ENCODE measurements at places on chromosomes 6 and 20.

DNA sequence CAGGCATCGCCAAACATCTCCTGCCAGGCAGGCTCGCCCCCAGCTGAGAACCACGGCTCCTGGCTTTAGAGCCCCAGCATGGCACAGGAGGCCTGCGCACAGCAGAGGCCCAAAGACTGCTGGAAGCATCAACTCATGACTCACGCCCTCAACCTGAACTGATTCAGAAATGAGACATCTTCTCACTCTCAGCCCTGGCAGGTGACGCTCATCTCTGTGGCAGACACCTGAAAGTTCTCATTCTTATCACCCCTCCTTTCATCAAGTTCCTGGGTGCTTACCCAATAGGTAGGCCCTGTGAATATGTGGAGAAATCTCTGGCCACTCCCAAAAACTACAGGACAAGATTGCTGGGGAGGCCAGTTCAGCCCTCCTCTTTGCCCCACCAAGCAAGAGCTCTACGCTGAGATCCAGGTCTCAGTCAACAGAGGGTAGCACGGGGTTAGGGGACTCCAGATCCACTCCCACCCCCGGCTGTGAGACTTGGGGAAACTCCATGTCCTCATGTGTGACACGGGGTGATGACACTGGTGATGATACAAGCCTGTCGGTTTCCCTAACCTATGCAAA, 11.3 kb downstream of the NFATC2 start:
- peak; percentile 39 for DNase-seq

- peak; percentile 37 for DNase-seq
Measured at GRCh38 chr20:49446808-49447207, 35.7 kb downstream of the KCNB1 start.

DNA sequence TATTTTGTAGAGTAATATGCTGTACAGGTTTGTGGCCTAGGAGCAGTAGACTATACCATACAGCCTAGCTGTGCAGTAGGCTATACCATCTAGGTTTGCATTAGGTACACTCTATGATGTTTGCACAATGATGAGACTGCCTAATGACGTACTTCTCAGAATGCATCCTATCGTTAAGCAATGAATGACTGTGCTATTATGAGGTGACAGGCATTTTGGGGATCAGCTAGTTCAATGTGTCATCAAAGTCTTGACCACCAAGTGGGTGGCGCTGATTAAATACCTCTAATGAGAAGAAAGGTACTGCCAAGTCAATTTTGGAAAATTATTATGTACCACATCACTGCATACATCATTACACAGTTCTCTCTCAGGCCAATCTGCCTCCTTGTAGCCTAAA, 190.2 kb downstream of the BACH2 start:
- no peak for DNase-seq

- DNase-seq: peak; percentile 41
Measured at GRCh38 chr6:144528743-144529425, 243.7 kb downstream of the UTRN start.

DNA sequence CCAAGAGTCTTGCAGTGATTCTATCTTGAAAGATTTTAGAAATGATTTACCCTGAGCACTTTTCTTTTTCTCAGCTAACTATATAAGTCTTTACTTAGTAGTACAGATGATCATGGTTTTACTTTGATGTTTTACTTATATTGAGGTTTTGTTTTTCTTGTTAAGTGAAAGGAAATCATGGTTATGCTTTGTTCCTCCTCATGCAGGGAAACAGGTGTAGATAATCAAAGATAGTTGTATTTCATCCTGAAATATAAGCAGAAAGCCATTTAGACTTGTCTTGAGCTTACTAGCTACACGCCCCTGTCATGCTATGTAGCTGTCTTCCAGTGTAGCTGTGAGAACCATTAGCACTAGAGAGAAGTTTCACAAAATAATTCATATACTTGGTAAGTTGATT, 113.9 kb downstream of the HIVEP1 start:
- no peak for DNase-seq

DNA sequence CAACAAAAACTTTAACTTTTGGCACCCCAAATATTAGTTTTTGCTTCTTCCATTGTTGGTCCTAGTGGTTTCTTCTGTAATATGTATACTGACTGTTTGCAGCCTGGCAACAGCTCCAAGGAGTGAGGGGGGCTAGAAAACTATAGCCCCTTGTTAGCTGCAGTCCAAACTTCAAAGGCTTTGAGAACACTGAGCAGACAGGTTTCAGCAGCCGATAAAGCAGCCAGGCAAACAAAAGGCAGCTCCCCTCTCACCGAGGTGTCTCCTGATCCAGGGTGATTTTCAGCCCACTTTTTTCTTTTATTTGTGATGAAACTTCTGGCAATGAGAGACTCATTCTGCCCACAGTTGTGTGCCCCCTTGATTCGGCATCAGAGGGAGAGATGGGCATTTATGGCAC, 80.7 kb downstream of the OLIG3 start:
- DNase-seq: no peak

- DNase-seq: no peak
Measured at GRCh38 chr6:3669916-3670315, 81.6 kb downstream of the PXDC1 start.

DNA sequence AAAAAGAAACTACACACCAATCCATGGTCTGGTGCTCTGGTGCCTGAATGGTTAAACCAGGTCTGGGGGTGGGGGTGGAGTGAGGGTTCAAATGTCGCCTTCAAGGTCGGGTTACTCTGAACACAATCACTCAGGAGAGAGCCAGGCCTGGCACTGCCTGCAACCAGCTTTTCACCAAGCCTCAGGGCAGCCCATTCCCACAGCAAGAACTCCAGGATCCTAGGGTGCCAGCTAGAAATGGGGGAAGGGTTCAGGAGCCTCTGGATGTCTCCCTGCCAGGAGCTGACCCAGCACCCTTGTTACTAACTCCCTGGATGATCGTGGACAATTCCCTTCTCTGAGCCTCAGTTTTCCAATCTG, 6.7 kb downstream of the SDC4 start:
- DNase-seq: no peak

DNA sequence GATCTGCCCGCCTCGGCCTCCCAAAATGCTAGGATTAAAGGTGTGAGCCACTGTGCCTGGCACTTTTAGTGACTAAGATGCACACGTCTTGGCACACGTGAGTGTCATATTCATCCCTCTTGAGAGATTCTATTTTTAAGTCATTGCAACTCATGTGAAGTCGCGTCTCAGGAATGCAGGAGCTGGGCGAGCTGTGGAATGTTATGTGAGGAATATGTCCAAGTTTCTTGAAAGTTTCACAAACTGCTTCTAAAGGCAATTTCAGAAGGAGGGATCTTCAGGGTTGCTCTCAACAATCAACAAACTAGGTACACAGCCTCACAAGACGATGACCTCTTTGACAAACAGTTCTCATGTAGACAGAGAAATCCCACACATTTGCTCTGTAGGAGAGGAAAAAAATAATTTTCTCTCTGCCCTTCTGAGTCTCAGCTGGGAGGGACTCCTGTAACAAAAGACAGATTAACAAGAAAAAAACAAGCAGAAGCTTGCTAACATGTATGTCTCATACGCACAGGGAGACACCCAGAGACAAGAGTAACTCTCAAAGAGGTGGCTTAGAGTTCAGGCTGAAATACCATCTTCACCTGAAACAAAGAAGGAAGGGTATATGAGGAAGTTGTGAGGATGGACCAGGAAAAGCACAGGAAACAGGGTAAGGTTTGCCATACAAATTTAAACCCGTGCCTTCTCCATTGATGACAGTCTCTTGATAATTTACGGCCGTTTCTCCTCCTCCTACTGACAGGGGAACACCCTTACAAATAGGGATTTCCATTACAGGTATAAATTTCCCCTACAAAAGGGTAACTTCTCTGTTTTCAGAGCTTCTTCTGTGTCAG, 45.3 kb upstream of the FAM50B start:
- DNase-seq: peak; percentile 97

GRCh38 chr6:160523223-160523622, 140.9 kb downstream of the LPA start:
- DNase-seq: no peak

GRCh38 chr6:110558575-110558974, 82.2 kb upstream of the SLC22A16 start:
- no peak for DNase-seq

Data from EH (cell line).